ENCODE measurements at places on chromosomes 3 and 15.

GRCh38 chr15:84685304-84685703 is 27.3 kb upstream of the NMB start:
- H3K27me3 ChIP-seq = no peaks in the 10 kb centered on the region
- no peak overlapping the region for H3K27ac ChIP-seq
- H3K4me3 ChIP-seq = no peak overlapping the region
- no peak for DNase-seq
- no peaks in the 10 kb centered on the region for H3K4me1 ChIP-seq
- peaks cover 21% of the 10 kb centered on the region for H3K36me3 ChIP-seq

GRCh38 chr15:29270976-29271375 is 1.4 kb upstream of the NSMCE3 start:
- peaks cover 16% of the 10 kb centered on the region for H3K4me1 ChIP-seq
- DNase-seq = no peak
- no peak overlapping the region for H3K27ac ChIP-seq
- no peaks in the 10 kb centered on the region for H3K27me3 ChIP-seq
- no peak overlapping the region for H3K4me3 ChIP-seq

- no peaks in the 10 kb centered on the region for H3K27me3 ChIP-seq
- no peak for DNase-seq
- no peak overlapping the region for H3K27ac ChIP-seq
- H3K4me1 ChIP-seq = no peaks in the 10 kb centered on the region
- H3K4me3 ChIP-seq = no peak overlapping the region
Measured at GRCh38 chr15:76160426-76161152, 100.8 kb downstream of the TMEM266 start.

DNA sequence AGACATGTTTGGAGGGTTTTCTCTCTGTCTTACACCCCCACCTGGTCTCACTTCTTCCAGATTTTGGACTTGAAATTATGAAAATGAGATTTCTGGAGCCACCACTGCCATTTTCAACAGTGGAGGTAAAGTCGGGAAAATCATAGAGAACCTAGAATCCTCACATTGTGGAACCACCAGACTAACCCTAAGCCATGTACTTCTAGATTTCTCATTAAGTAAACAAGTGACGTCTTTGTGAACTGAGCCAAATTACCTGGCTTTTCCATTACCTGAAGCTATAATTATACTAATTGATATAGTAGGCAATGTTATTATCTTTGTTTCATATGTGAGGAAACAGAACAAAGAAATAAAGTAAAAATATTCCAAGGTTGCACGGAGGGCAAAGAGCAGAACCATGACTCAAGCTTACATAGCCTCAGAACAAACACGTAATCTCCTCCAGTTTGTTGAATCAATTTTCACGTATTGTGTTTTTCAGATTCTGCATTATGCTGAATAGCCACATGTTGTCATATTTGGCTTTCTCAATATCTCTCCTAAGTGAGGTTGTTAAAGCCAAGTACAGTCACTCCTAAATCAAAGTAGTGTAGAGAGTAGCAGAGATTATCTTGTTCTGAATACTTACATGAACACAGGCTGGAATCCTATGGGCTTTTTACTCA is 101.3 kb upstream of the CMC1 start:
- no peaks in the 10 kb centered on the region for H3K27me3 ChIP-seq
- no peak overlapping the region for H3K4me3 ChIP-seq
- no peak for DNase-seq
- no peaks in the 10 kb centered on the region for H3K4me1 ChIP-seq

- peaks cover 3% of the 10 kb centered on the region for H3K36me3 ChIP-seq
- H3K4me1 ChIP-seq = no peaks in the 10 kb centered on the region
- H3K27ac ChIP-seq = no peak overlapping the region
Measured at GRCh38 chr3:45712434-45713110, 23.4 kb downstream of the SACM1L start.

DNA sequence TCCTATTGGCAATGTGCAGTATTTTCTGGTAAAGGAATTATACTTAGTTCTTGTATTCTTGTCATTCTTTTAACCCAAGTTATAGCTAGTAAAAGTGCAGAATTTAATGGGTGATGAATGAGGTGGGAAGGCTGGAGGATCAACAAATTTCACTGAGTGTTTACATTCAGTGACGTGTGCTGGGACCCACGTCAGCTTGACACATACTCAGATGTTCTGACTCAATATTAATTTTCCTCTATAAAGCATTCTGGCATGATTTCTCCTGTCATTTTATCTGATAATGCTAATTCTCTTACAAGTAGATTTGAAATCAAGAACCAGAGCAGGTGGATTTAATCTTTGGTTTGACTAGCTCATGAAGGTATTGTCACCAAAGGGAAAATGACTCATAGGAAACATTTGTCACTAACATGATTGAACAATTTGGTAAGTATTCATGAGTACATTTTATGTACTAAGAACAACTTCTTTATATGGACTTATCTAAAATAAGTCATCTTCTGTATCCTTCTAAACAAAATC is 71.0 kb upstream of the SYNPR start:
- H3K4me1 ChIP-seq = peaks cover 23% of the 10 kb centered on the region
- no peaks in the 10 kb centered on the region for H3K27me3 ChIP-seq
- DNase-seq = no peak
- H3K27ac ChIP-seq = no peak overlapping the region

DNA sequence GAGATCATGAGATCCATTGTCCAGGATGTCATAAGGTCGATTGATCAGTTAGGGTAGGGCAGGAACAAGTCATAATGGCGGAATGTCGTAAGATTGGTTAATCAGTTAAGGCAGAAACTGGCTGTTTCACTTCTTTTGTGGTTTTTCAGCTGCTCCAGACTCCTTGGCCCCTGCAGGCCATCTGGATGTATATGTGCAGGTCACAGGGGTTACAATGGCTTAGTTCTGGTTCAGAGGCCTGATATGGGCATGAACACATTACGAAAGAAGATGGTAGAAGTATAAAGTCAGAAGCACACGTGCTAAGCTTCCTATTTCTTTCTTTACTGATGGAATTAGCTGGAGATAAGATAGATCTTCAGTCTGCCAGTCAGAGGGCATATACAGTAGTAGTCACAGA is 315.4 kb upstream of the LRRC3B start:
- H3K4me1 ChIP-seq = no peaks in the 10 kb centered on the region
- no peaks in the 10 kb centered on the region for H3K36me3 ChIP-seq
- DNase-seq = no peak
- H3K27ac ChIP-seq = no peak overlapping the region
- H3K4me3 ChIP-seq = no peak overlapping the region

- no peaks in the 10 kb centered on the region for H3K4me1 ChIP-seq
- no peaks in the 10 kb centered on the region for H3K36me3 ChIP-seq
- no peak for DNase-seq
- H3K27ac ChIP-seq = no peak overlapping the region
- H3K4me3 ChIP-seq = no peak overlapping the region
- H3K27me3 ChIP-seq = no peaks in the 10 kb centered on the region
Measured at GRCh38 chr15:75815811-75816719, 27.2 kb upstream of the UBE2Q2 start.

GRCh38 chr3:81666502-81667121 is 94.8 kb downstream of the GBE1 start:
- no peaks in the 10 kb centered on the region for H3K36me3 ChIP-seq
- DNase-seq = no peak
- no peak overlapping the region for H3K27ac ChIP-seq
- no peaks in the 10 kb centered on the region for H3K27me3 ChIP-seq
- no peak overlapping the region for H3K4me3 ChIP-seq
- peaks cover 13% of the 10 kb centered on the region for H3K4me1 ChIP-seq

GRCh38 chr3:169542331-169542751 is 121.2 kb downstream of the MECOM start:
- H3K4me3 ChIP-seq = no peak overlapping the region
- H3K36me3 ChIP-seq = no peaks in the 10 kb centered on the region
- DNase-seq = no peak
- H3K4me1 ChIP-seq = peaks cover 16% of the 10 kb centered on the region
- H3K27ac ChIP-seq = no peak overlapping the region
- no peaks in the 10 kb centered on the region for H3K27me3 ChIP-seq

- H3K4me3 ChIP-seq = peak overlapping the region; percentile 92
- H3K36me3 ChIP-seq = no peaks in the 10 kb centered on the region
- H3K27me3 ChIP-seq = peaks cover 10% of the 10 kb centered on the region
- DNase-seq = no peak
- H3K4me1 ChIP-seq = peaks cover 26% of the 10 kb centered on the region
Measured at GRCh38 chr3:43287500-43287873, 1.1 kb downstream of the SNRK start.

GRCh38 chr3:134965865-134966481 is 170.9 kb downstream of the EPHB1 start:
- DNase-seq = no peak
- no peak overlapping the region for H3K4me3 ChIP-seq
- no peak overlapping the region for H3K27ac ChIP-seq

DNA sequence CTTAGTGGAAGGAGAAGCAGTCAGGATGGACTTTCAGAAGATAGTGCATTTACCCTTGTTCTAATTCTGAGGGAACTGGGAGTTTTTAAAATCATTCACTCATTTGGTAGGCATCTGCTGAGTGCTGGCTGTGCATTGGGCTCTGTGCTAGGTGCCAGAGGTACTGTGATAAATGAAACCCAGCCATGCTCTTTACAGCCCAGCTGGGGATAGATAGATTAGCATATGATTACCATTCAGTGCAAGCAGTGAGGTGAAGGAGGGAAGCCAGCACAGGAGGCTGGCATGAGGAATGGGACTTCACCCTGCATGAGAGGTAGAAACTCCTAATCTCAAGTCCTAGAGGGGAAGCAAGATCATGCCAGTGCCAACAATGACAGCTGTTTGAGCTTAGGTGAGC is 361.9 kb upstream of the TRIM42 start:
- peak; percentile 7 for DNase-seq
- no peak overlapping the region for H3K4me3 ChIP-seq
- peaks cover 8% of the 10 kb centered on the region for H3K4me1 ChIP-seq
- no peaks in the 10 kb centered on the region for H3K36me3 ChIP-seq
- no peaks in the 10 kb centered on the region for H3K27me3 ChIP-seq

GRCh38 chr3:181717549-181718171 is 5.9 kb downstream of the SOX2 start:
- no peak for DNase-seq
- no peaks in the 10 kb centered on the region for H3K27me3 ChIP-seq
- H3K4me3 ChIP-seq = peak overlapping the region; percentile 98
- H3K27ac ChIP-seq = peak overlapping the region; percentile 99
- peaks cover 56% of the 10 kb centered on the region for H3K4me1 ChIP-seq
- H3K36me3 ChIP-seq = peaks cover 44% of the 10 kb centered on the region

DNA sequence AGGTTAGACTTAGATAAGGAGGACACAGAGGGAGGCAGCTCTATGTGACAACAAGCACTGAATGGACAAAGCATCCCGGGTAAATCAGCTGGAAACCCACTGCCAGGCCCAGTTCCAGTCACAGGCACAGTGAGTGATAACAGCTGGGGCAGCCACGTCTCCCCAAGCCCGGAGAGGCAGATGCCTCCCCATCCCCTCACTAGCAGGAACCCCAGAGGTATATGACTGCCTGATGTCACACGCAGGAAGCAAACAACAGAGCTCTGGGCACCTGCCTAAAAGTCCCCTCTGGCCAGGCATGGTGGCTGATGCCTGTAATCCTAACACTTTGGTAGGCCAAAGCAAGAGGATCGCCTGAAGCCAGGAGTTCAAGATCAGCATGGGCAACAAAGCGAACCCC is 18.2 kb downstream of the C15orf62 start:
- H3K27me3 ChIP-seq = no peaks in the 10 kb centered on the region
- H3K4me3 ChIP-seq = no peak overlapping the region
- H3K36me3 ChIP-seq = no peaks in the 10 kb centered on the region
- peak; percentile 16 for DNase-seq
- no peak overlapping the region for H3K27ac ChIP-seq

DNA sequence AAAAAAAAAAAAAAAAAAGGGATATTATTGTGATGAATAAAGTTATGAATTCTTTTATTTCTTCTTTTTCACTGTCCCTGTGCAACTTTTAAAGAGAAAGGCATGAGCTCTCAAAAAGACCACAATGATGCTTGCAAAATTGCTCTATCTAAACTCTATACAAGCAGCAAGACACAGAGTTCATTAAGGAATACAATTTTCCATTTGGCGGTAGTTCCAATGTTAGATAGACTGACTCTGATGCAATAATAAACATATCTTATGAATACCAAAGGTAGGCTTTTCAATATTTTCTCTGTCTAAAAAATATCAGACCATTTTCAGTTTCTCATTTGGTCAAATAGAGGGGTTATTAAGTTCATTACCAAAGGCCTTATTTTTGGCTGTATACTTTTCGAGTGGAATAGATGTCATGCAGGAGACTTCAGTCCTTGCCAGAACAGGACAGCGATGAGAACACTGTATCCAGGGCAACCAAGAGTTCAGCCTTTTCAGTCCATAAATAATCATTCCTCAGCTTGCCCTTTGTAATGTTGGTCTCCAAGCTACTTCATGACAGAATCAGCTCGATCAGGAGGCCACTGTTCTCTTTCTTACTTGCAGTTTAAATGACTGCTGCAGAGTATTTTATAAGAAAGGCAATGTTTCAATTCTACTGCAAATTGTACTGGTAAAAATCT is 162.9 kb upstream of the FAM3D start:
- H3K4me3 ChIP-seq = no peak overlapping the region
- H3K36me3 ChIP-seq = no peaks in the 10 kb centered on the region
- DNase-seq = no peak
- H3K27me3 ChIP-seq = no peaks in the 10 kb centered on the region
- peaks cover under 1% of the 10 kb centered on the region for H3K4me1 ChIP-seq

- no peaks in the 10 kb centered on the region for H3K36me3 ChIP-seq
- peaks cover 4% of the 10 kb centered on the region for H3K4me1 ChIP-seq
- no peak overlapping the region for H3K27ac ChIP-seq
Measured at GRCh38 chr3:171809611-171809860, 747 bp downstream of the PLD1 start.

GRCh38 chr3:18127859-18128681 is 297.1 kb downstream of the SATB1 start:
- no peak overlapping the region for H3K27ac ChIP-seq
- no peaks in the 10 kb centered on the region for H3K36me3 ChIP-seq
- no peak for DNase-seq
- no peaks in the 10 kb centered on the region for H3K27me3 ChIP-seq

GRCh38 chr3:35965908-35966307 is 326.6 kb downstream of the ARPP21 start:
- H3K4me3 ChIP-seq = no peak overlapping the region
- H3K27me3 ChIP-seq = no peaks in the 10 kb centered on the region
- H3K36me3 ChIP-seq = no peaks in the 10 kb centered on the region
- H3K27ac ChIP-seq = no peak overlapping the region
- H3K4me1 ChIP-seq = no peaks in the 10 kb centered on the region
- peak; percentile 47 for DNase-seq
